ENCODE measurements at places on chromosomes 1 and 21. TPM values are rescaled to one million over a fixed set of nuclear protein-coding genes. Genes with fewer than 3 reads are reported as not detected.

GRCh38 chr1:185850366-185850765 lies 116.2 kb downstream of the HMCN1 start:
- DNase-seq: no peak

DNA sequence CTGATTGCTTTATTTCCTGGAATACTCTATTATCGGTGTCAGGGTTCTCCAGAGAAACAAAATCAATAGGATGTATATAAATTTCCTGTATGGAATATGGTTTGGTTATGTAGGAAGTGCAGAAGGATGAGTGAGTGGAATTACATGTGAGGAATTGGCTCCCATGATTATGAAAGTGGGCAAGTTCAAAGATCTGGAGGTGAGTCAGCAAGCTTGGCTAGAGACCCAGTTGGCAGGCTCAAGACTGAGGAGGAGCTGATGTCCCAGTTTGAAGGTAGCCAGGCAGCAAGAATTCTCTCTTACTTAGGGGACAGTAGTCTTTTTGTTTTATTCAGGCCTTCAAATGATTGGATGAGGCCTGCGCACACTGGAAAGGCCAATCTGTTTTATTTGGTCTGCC lies 57.5 kb downstream of the MAP3K7CL start:
- no peak for DNase-seq

SPRR4 gene
- not detected for total RNA-seq

- no peak for DNase-seq
Observed at GRCh38 chr1:195434566-195435203, 1173.6 kb downstream of the KCNT2 start.

USP25 gene
- total RNA-seq: 34.1 TPM

DNA sequence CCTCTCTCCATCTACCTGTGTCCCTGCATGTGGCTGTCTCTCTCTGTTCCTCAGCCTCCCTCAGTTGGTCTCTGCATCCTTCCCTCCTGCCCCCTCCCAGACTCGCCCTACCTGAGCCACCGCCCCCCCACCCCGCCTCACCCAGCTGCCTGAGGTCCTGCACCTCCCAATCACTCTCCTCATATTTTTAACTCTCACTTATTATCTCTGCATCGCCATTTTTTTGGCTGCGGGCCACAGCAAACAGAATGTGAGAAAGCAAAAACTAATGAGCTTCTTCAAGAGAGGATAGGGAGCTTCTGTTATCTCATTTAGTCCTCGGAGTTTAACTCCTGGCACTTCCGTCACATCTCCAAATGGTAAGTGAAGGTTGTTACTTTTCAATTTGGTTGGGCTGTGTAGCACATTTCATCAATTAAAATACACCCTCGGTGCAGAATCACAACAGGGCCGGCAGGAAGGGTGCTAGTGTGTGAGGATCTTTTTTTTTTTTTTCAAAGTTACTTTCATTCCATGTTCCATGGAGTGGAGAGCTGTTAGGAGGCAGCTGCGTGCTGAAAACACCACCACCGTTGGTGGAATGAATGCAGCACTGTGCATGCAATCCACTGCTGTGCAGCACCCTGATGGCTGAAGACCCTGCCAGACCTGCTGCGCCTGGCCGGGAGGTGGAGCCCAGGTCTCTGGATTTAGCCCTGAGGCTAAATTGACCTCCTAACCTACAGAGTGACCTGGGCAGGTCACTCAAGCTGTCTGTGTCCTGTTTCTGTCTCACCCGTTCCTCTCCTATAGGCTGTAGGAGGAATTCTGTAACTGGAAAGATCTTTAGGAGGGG lies 157.2 kb upstream of the NFIA start:
- DNase-seq: no peak

SAMD13 gene
- total RNA-seq: 1.2 TPM

CASQ2 gene
- not detected for total RNA-seq

- DNase-seq: no peak
Observed at GRCh38 chr1:99146129-99146848, 118.0 kb upstream of the PLPPR4 start.

DNA sequence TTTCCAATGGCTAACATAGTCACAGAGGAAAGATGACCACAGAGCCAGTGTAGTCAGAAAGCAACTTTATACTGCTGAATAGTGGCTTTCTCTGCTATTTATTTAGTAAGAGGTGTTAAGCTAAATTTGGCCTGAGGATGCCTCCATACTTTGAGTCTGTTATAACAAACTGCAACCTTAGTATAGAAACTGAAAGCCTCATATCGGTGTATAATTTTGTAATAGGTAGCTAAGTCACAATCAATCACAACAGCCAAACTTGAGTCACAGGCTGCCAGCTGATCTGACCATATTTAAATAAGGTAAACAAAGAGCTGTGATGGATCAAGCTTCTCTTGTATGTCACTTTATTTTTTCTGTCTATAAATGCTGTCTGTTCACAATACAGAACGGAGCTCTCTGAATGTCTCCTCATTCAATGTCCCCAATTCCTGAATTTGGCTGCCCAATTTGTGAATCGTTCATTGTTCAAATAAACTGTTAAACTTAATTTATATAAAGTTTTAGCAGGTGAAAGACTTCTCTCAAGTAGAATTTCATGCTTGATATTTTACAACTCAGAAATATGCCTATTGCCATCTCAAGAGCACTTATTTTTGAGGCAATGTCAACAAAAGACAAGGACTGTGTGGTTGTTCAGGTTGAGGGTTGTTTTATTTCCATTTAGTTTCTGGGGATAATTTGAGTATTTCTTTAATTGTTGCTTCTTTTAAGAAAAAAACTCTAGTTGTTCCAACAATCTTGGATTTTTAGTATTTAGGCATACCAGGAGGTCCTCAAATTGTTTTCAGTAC lies 339.7 kb upstream of the B3GALT2 start:
- peak; percentile 17 for DNase-seq

OR2L5 gene
- not detected for total RNA-seq

DNA sequence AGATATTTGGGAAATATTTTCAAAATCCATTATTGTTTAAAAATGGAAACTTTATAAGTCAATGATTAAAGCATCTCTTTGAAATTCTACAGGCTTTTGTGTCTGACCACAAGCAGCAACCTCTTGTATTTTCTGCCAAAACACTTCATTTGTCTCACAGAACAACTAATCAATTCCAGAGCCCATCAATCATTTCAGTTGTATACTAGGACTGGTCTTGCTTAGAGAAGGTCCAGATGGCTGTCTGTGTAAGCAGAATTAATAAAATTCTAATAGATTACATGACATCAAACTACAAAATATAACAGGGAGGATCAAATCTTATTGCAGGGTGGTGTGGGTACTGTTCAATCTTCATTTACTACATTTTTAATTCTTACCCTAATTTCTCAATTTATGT lies 76.4 kb downstream of the ACBD6 start:
- no peak for DNase-seq

ST6GALNAC3 gene
- 2.9 TPM for total RNA-seq

DNA sequence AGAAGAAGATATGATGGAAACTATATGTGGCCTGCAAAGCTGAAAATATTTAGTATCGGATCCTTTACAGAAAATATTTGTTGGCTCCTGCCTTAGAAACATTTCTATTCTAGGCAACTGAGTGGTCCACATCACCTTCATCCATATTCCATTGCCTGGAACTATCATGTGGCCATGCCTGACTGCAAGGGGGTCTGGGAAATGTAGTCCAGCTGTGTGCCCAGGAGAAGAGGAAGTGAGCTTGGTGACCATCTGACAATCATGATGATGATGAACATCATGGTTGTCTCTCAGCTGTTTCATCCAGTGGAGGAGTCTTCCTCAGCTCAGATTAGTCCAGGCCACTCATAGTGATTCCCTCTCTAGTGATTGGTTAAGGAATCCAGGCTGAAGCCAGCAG lies 61.8 kb upstream of the IFNLR1 start:
- DNase-seq: no peak

DNA sequence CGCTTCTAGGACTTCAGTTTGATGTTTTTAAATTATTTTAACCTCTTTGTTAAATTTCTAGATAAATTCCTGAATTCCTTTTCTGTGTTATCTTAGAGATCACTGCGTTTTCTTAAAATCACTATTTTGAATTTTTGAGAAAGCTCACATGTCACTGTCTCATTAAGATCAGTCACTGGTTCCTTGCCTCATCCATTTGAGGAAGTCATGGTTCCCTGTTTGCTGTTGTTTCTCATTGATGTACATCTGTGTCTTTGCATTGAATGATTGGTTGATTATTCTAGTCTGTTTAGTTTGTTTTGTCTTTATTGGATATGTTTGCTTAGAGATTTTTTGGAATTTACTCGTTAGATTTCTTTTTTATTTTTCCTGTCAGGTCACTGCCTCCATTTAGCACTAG lies 50.1 kb downstream of the CRP start:
- DNase-seq: no peak

GRCh38 chr1:200115532-200115931 lies 88.0 kb downstream of the NR5A2 start:
- no peak for DNase-seq

AGO4 gene
- 3.8 TPM for total RNA-seq
